CD4-positive, alpha-beta T cell treated with Interleukin-6 at 100 ng/mL for 8 hours (primary cell): ENCODE measurements at places on chromosomes 7 and 10.

DNA sequence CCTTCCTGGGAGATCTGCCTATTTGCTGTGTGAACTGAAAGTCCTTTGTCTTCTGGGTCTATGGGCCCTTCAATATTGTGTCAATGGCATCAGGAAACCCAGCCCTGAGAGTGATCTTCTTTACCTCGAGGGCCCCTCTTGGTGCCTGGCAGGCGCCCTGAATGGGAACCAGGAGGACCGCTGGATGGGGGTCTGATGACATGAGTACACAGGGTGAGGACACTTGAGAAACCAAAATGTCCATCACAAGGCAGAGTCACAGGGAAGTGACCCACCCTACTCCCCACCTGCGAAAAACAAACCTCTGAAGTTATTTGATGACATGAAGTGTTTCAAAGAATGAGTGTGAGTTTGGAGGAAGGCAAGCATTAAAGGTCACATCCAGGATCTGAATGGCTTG, 17.3 kb downstream of the SFTPA1 start:
- no peak for DNase-seq

- no peak for DNase-seq
Measured at GRCh38 chr7:125547505-125547904, 617.9 kb upstream of the POT1 start.

- DNase-seq: no peak
Measured at GRCh38 chr7:66055321-66055956, 20.2 kb upstream of the ASL start.

- DNase-seq: no peak
Measured at GRCh38 chr10:92126100-92126650, 164.7 kb downstream of the CPEB3 start.

DNA sequence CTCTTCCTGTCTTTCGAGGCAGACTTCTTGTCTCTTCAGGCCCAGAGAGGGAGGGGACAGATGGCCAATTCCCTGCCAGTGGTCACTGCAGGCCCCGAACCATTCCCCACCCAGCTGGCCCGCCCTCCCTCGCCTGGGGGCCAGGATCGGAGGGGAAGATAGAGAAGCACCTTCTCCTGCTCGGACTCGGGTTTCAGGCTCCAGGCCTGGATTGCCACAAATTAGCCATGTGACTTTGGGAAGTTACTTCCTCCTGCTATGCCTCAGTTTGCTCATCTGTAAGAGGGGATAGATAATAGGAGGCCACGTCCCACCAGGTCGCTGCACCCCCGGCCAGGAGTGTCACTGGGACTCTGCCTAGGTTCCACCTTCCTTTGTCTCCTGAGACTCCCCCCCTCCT, 24.8 kb upstream of the PPP2R2D start:
- DNase-seq: no peak

DNA sequence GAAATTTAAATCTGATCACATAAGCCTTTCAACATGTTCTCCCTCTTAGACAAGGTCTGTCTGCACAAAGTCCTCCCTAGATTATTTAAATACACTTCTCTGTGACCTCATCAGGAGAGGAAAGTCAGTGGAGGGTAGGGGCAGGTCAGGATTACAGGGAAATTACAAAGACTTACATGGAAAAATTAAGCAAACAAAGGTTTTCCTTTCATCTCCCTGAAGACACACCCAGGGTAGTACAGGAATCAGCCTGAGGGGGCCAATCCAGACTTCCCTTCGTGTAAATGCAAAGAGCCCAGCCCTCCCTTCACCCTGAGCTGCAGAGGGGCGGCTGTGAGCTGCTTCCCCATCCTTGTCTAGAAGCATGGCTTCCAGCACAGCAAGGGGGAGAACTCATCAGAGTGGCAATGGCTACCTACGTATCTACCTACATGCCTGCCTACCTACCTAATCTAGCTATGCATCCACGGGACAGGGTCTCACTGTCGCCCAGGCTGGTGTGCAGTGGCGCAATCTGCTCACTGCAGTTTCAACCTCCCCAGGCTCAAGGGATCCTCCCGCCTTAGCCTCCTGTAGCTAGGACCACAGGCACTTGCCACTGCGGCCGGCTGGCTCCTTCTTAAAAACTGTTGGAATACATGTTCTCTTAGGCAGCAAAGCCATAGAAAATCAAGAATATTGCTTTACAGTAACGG, 33.2 kb downstream of the PITRM1 start:
- no peak for DNase-seq

DNA sequence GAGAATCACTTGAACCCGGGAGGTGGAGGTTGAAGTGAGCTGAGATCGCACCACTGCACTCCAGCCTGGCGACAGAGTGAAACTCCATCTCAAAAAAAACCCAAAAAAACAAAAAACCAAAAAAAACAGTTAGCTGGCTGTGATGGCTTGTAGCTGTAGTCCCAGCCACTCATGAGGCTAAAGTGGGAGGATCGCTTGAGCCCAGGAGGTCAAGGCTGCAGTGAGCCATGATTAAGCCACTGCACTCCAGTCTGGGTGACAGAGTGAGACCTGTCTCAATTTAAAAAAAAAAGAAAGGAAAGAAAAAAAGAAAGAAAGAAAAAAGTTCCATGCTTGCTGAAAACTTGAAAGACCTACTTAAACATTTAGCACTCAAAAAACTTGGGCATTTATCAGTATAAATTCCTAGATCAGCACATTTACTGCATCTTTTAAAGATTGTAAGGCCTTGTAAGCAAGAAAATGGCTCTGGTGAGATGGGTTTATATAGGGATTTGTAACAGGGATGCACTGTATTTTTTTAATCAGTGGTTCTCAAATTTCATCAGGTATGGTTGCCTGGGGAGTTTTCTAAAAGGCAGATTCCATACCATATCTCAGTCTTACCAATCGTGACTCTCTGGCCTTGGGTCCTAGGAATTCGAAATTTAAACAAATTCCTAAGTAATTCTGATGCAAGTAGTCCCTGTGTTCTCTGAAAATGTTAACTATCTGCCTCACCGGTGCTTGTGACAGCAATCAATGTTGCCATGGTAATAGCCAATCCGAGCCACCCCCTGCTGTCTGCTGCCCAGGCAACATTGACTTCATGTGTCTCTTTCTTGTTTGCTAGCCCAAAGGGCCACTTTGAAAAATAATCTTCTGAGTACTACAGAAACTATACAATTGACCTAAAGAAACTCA, 11.5 kb upstream of the NT5C2 start:
- no peak for DNase-seq

DNA sequence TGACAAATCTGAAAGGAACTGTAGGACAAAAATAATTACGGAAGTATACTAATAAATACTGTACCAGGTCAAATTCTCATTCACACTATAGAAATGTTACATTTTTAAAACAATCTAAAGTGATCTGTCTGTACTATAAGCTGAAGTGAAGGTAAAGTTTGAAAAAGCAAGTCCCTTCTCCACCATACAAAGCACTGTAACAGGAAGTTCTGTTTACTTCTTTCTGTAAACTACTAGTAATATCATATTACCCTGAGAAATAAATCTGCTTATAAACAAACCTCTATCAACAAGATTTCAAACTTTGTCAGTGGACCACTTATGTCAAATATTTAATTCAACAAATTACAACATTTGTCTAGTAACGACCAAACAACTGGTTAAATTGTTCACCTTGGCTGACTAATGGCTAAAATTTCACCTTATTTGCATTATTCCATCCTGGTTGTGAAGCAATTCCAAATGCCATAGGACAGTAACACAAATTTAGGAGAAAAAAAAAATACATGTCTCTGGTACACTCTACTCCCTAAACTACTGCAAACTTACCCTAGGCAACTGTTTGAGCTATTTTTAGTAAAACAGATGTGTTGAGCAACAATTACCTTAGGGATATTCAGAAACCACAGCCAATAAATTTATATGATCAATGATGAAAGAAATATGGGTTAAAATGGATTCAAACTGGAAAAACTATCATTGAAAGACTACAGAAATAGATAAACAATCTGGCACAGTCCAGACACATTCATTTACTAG, 126.0 kb downstream of the NRBF2 start:
- no peak for DNase-seq

DNA sequence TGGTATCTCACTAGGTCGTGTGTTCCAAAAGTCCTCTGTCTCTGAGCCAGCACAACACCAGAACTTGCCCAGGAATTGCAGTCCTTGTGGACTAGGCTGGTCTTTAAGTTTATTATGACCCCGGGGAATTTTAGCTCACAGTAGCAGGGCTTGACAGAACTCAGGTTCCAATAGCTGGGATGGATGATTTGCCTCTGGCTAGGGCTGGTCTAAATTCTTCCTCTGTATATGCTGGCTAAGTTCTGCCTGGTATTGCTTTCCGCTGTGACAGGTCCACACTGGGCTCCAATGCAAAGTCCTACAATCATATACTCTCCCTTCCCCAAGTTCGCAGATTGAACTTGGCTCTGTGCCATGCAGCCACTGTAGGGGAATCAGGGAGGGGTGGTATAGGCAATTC, 52.5 kb downstream of the FAS start:
- DNase-seq: no peak

DNA sequence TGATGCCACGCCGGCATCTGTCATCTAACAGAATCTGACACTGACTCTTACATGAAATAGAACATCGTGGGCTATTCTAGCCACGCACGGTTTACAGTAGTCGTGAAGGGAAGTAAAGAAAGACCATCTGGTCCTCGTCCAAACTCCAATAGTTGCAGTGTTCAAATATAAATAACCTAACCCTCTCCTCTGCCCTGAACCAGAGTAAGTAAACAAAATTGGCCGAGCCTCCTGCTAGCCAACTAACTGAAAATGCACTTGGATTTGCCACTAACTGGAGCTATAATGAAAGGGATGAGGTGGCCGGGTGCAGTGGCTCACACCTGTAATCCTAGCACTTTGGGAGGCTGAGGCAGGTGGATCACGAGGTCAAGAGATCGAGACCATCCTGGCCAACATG, 29.5 kb upstream of the ZC3HAV1L start:
- DNase-seq: no peak

- DNase-seq: no peak
Measured at GRCh38 chr7:45624392-45624760, 50.2 kb downstream of the ADCY1 start.

GRCh38 chr7:1713502-1714484, 43.7 kb downstream of the ELFN1 start:
- DNase-seq: no peak

DNA sequence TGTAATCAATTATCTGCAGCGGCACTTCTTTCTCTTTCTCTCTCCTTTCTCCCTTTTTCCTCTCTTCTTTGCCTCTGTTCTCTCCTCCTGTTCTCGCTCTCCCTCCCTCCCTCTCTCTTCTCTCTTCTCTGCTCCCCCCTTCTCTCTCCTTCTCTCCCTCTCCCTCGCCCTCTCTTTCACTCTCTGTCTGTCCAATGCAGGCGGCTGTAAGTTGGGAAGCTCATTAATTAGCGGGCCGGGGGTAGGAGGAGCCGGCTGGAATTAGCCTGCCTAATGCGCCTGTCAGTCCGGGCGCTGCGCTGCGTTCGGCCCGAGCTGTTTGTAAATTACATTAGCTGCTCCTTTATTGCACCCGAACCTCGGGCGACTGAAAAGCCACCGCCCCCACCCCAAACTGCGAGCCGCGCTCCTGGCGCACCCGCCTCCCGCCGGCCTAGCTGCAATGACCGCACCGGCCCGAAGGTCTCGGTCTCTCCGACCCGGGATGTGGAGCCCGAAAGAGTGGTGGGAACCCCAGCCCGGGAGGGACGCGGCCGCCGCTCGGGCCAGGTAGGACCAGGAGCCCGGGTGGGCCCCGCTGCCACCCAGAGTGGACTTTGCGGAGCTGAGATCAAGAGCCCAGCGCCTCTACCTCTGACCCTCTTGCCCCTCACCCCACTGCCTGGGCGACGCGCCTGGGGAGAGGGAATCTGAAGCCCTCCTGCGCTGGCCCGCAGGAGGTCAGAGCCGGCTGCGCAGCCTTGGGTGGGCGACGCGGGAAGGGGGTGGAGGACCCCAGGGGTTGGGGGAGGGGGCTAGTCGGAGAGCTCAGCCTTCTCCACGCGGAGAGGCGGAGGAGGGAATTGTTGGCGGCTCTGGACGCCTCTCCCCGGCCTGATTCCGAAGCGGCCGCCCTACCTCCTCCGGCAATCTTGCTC, at the start of gene LBX1:
TSS of gene LBX1 (minus strand) at position 198 of the 917 bp plus-strand sequence. CDS start 648 bp downstream, outside the sequence.
- no peak for DNase-seq

GRCh38 chr10:33237736-33238624, 96.5 kb downstream of the NRP1 start:
- DNase-seq: no peak

DNA sequence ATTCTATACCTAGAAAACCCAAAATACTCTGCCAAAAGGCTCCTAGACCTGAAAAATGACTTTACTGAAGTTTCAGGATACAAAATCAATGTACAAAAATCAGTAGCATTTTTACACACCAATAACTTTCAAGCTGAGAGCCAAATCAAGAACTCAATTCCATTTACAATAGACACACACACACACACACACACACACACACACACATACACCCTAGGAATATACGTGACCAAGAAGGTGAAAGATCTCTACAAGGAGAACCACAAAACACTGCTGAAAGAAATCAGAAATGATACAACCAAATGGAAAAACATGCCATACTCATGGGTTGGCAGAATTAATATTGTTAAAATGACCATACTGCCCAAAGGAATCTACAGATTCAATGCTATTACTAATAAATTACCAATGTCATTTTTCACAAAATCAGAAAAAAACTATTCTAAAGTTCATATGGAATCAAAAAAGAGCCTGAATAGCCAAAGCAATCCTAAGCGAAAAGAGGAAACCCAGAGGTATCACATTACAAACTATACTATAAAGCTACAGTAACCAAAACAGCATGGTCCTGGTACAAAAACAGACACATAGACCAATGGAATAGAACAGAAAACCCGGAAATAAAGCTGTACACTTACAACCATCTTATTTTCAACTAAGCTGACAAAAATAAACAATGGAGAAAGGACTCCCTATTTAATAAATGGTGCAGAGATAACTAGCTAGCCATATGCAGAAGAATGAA, 122.0 kb downstream of the MICU1 start:
- DNase-seq: no peak

- no peak for DNase-seq
Measured at GRCh38 chr10:131655101-131655849, 245.5 kb upstream of the PPP2R2D start.

GRCh38 chr10:13046851-13047528, 45.5 kb upstream of the CCDC3 start:
- DNase-seq: no peak

DNA sequence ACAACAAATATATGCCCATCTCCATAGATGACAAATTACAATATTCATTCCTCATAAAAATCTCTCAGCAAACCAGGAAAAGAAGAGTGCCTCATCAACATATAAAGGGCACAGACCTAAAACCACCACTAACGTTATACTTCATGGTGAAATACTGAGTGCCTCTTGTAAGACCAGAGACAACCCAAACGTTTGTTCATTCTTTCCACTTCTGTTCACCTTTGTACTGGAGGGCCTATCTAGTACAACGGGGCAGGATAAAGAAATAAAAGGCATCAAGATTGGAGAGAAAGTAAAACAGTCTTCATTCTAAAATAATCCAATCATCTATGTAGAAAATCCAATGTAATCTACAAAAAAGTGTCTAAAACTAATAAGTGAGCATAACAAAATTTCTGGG, 79.1 kb downstream of the LARP4B start:
- no peak for DNase-seq

DNA sequence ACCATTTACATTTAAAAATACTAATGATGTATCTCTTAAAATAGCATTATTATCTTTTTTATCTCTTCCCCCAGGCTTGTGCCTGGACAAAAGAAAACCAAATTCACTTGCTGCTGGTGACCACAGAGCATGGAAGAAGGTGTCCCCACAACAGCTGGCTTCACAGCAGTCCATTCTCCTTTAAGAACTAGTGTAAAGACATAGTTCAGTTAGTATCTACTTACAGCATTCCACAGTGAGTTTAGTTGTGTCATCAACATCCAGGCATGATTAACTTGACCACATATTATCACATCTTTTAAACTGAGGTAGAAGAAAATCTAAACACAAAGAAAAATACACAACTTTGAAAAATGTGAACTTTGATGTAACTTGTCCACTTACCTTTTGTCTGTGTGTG, 55.0 kb downstream of the LRRC17 start:
- DNase-seq: no peak
